ENCODE measurements at places on chromosomes 6 and 20.
A peak's percentile ranks its signal among the peaks of the same experiment; 100 is the strongest.

- DNase-seq = no peak
Observed at GRCh38 chr6:110287462-110288341, 70.4 kb downstream of the METTL24 start.

- DNase-seq = no peak
Observed at GRCh38 chr20:51456511-51457509, 85.7 kb downstream of the NFATC2 start.

GRCh38 chr6:34644716-34645115 lies 51.9 kb downstream of the ILRUN start:
- DNase-seq = no peak

DNA sequence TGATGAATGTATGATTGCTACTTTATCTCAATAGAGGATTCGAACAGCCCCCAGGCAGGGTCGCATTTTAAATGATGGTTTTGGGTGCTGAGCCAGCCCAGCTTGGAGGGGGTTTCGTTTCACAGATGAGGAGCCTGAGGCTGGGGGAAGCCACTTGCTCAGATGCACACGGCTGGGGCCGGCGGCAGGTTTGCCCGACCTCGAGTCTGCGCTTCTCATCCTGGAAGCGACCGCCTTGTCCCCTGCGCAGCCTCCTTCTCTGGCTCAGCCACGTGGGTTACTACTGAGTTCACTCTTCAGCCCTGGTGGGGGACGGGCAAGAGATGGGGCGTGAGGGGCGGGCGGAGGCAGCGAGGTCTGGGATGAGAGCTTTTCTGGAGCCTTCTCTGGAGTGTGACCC lies 25.3 kb downstream of the NTSR1 start:
- no peak for DNase-seq

DNA sequence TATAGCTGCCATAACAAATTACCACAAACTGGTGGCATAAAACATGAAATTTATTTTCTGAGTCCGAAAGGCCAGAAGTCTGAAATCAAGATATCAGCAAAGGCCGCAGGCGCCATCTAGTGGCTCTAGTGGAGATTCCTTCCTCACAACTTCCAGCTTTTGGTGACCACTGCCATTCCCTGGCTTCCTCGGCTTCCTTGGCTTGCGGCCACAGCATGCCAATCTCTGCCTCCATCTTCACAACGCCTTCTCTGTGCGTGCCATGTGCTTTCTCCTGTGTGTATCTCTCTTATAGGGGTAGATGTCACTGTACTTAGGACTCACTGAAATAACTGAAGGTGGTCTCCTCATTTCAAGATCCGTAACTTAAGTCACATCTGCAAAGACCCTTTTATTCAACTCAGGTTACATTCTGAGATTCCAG lies 5.4 kb upstream of the PLAGL1 start:
- DNase-seq = peak; percentile 40

- no peak for DNase-seq
Observed at GRCh38 chr6:2596222-2596621, 154.5 kb downstream of the MYLK4 start.

- no peak for DNase-seq
Observed at GRCh38 chr6:167689751-167690150, 137.0 kb upstream of the AFDN start.

DNA sequence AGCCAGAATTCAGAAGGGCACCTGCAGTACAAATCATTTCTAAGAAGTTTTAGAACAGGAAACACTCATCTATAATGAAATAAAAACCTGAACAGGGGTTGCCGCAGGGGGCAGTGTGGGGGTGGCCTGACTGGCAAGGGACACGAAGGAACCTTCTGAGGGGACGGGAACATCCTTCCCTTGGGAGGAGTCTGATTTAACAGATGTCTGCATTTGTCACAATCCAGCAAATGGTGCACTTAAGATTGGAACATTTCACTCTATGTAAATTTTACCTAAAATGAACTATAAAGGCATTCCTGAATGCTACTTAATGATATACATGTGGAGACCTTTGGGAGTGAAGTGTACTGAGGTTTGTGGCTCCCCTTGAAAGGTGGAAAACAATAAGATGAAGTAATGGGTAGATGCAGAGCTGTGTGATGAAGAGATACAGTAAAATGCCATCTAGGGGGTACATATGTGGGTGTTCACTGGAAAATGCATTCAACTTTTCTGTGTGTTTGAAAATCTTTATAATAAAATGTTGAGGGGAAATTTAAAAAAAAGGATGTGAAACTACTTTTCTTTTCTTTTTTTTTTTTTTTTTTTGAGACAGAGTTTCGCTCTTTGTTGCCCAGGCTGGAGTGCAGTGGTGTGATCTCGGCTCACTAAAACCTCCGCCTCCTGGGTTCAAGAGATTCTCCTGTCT lies 89.5 kb downstream of the SNX5 start:
- DNase-seq = no peak

DNA sequence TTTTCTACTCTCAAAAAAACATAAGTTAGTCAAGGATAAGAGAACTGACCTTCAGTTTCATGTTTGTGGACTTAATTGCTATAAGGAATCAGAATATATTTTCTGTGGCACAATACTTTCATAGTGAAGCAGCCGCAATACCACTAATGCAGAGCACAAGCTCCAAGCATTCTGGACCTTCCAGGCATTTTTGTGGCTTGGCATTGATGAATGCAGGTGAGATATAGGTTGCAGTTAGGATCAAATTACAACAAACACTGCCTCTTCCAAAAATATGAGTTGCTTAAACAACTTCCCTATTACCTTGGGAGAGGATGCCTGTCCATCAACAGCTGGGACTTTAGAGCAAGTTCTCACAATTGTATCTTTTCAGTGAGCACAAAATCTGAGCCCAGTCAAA lies 162.8 kb upstream of the RSPO3 start:
- DNase-seq = no peak

DNA sequence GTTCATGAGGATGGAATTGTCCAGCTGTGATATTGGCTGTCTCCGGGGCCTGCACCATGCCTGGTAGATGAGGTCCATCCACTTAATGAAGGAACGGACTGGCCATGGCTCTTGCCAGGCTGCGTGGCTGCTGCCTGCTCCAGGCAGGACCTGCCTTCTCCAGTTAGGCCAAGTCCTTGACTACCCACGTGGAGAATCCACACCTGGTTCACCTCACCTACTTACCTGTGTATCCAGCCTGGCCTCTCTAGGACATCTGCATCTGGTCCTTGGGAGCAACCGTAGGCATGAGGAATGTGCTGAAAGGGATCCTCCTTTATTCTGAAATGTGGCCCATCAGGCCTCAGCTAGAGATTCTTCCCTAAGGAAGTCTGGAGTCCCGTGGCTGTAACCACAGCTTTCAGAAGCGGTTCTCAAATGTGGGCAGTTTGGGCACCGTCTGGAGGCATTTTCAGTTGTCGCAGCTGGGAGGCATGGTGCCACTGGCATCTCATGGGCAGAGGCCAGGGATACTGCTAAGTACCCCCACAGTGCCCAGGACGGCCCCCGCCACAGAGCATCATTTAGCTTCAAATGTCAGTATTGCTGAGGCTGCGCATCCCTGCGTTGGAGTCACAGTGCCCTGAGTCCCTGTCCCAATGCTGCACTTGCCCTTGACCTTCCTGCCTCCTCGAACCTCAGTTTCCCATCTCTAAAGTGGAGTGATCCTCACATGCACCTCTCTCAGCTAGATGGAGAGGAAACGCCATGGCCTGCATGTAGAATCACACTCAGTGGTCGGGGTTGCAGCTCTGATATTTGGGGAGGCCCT lies 67.5 kb downstream of the PHACTR3 start:
- no peak for DNase-seq

DNA sequence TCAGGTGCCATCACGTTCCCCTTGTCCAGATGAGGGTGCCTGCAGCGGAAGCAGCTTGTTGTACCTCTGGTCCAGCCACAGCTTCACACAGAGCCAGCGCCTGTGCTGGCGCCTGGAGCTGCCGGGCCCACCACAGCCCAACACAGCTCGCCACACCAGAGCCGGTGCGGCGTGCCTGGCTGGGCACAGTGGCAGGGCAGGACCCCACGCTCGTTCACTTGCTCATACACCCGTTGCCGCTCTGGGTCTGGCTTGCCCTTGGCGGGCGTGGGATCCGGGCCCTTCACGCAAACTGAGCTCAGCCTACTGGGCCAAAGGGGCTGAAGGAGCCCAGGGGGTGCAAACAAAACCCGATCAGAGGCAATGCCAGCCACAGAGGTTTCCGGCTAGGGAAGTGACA lies 492.5 kb upstream of the MANEA start:
- no peak for DNase-seq

- no peak for DNase-seq
Observed at GRCh38 chr20:17935761-17936160, 32.8 kb downstream of the SNX5 start.

GRCh38 chr20:59022754-59023153 lies 3.5 kb downstream of the TUBB1 start:
- no peak for DNase-seq

DNA sequence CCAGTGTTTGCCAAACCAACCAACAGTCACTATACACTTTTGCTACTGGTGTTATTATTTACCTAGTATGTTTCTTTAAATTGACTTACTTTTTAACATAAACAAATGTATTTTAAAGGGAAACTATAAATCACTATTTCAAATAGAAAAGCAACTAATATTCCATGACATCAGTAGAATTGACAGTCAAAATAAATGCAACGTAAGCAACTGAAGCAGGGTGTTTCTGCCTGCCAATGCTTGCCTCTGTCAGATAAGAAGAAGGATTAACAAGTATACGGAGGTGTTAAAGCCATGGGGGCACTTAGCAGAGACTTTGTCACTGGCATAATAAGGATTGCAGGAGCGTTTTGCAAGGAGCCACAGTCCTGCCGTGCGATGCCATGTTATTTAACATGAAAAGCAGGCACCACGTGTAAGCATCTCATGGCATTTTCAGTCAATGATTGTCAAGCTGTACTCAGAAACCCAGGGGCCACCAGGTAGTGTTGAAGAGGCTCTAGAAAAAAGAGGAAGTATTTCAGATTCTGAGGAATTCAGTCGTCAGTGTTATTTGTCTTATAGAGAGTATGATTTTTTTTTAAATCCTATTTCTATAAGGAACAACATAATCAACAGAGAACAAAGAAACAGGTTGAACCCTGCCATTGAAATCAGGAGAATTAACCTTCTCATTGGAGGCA lies 131.7 kb downstream of the BFSP1 start:
- no peak for DNase-seq

DNA sequence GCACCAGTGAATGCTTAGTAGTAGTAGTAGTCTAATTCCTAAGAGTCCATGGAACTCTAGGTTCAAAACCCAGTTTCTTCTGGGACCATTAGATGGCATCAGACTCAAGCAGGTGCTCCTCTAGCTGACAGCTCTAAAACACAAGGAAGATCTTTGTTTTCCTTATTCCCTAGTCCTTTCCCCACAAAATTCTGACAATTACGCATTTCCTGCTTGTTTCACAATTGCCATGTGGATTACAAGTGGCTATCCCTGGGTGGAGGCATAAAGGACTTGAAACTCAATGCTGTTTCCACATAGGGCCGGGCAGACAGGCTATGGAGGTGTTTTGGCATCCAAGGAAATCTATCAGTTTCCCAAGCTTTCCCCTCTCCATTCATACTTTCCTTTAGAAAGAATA lies 9.2 kb upstream of the HLA-DOB start:
- DNase-seq = no peak

DNA sequence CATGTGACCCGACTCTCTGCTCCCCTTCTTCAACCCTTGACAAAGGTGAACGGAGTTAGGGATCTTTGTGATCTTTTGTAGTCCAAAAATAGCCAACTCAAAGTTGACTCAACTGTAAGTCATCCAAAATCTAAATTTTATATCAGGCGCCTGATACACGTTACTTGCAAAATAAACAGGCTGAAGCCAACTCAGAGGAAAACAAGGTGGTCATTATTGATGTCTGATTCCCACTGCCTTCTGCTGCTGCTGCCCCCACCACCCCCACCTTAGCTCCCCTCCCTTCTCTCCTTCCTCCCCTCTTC lies 13.2 kb upstream of the RNF8 start:
- DNase-seq = no peak

GRCh38 chr20:17808357-17808756 lies 108.6 kb downstream of the BANF2 start:
- DNase-seq = no peak

DNA sequence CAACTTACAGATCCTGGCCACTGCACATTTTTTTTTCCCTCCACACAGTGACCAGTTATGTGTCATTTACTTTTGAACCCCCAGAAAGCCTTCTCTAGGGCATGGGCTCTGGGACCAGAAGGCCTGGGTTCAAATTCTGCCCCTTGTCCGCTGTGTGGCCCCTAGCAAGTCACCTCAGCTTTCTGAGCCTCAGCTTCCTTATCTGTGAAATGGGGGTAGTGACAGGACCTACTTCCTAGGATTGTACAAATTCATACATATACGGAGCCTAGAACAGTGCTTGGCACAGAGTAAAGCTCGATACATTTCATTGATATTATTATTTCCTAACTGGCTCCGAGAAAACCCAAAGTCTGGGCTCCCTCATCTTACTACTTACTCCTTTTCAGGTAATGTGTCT lies 1.6 kb downstream of the BPI start:
- DNase-seq = no peak

- DNase-seq = no peak
Observed at GRCh38 chr6:2117447-2117846, 128.0 kb downstream of the GMDS start.

DNA sequence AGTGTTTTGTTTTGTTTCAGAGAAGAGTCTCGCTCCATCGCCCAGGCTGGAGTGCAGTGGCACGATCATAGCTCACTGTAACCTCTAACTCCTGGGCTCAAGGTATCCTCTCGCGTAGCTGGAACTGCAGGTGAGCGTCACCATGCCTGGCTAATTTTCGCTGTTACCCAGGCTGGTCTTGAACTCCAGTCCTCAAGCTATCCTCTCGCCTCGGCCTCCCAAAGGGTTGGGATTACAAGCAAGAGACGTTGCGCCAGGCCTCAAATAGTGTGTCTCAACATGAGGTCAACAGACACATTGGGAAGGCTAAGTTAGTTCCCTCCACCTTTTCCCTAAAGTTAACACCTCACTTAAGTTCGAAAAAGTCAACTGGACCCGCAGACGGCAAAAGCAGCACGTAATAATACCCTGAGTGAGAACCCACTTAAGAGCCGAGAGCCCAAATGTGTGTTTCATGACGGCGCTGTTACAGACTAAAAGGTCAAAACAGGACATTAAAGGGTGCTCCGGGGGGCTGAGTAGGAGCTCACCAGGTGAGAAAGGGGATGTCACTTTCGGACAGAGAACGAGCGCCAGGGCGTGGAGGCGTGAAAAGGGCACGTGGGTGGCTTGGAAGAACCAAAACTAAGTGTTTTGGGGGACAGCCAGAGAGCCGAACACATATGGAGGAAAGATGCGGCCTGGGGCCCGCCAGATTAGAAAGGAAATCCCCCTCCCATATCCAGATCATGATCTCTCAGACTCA lies 499 bp downstream of the TTI1 start:
- DNase-seq = no peak

DNA sequence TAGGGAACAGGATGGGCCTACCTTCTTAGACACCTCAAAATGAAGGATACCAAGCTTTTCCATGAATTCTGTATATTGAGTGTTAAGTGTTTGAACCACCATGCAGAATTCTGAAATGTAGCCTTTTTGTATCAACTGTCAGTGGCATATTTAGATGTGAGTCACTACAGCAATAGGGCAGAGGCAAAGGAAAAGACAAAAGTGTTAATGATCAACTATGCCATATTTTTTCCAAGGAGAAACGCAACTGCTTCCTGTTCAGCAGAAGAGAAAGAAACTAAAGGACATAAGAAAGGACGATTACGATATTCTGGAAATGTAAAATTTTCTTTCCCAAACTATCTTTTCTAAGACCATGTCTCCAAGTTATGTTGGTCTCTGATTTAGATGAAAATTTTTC lies 104.6 kb upstream of the RSPO3 start:
- DNase-seq = no peak

All from CD4-positive, CD25-positive, alpha-beta regulatory T cell (primary cell).